HEK293T (cell line): ENCODE measurements at places on chromosomes 1 and 21.

DNA sequence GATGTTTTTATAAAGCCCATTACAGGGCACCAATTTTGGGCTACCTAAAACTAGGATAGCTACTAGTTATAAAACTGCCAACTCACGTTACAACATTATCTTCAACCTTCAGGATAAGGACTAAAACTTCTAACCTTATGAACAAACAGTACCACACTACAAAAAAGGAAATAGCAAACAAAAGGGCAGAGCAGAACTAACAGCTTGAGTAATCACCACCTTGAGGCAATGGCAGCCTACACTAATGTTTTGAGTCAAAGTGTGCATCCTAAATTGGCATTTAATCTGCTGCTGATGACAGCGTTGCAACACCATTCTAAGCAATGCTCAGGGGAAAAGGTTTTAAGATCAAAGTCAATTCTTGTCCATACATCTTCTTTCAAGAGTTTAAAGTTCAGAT, 27.2 kb downstream of the PTP4A2 start:
- no peak for DNase-seq

GRCh38 chr1:219751870-219752507, 139.1 kb upstream of the ZC3H11B start:
- no peak for DNase-seq

- peak; percentile 43 for DNase-seq
Observed at GRCh38 chr1:234089396-234089795, 184.9 kb downstream of the SLC35F3 start.

GRCh38 chr1:55197099-55197498, 18.1 kb downstream of the USP24 start:
- no peak for DNase-seq

GRCh38 chr1:89085781-89086180, 20.8 kb upstream of the GBP1 start:
- no peak for DNase-seq
